Adrenal gland (tissue), 19 donors: ENCODE measurements at places on chromosomes 16 and 17. TPM values are rescaled to one million over a fixed set of nuclear protein-coding genes. Genes with fewer than 3 reads are reported as not detected.

- H3K27ac ChIP-seq, result peak overlapping the region; percentile 14
- no peaks in the 10 kb centered on the region for H3K36me3 ChIP-seq
- no peak overlapping the region for H3K4me3 ChIP-seq
- no peaks in the 10 kb centered on the region for H3K27me3 ChIP-seq
- DNase-seq, result peak; percentile 80
These were observed 32.0 kb downstream of the KDM8 start for GRCh38 chr16:27235055-27235937.

DNA sequence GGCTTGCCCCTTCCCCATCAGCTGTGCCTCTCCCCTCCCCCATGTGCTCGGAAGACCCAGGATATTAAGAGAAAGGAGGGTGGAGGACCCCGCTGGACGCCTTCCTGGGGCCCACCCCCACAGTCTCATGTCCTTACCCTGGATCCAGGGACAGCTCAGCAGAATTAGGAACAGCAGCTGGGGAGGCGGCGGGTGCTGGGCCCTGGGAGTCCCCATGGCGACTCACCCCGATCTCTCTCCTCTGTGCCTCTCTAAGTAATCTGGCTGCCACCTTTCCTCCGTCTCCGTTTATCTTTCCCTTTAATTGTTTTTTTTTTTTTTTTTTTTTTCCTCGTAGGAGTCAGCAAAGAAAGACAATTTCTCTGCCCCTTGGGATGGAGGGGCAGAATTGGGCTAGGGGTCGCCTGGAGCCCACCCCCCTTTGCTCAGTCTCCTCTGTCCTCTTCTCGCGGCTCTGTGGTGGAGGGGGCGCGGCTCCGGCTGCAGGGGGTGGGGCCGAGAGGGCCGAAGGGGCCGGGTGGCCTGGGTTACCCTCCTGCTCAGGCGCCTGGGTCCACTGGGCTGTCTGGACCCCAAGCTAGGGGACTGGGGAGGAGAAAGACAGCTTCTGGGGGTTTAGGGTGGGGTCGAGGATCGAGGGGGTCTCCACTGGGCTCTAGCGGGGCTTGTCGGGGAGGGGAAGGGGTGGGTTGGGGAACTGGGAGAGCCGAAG, 390 bp downstream of the SEZ6L2 start:
- no peaks in the 10 kb centered on the region for H3K27me3 ChIP-seq
- peaks cover 14% of the 10 kb centered on the region for H3K4me1 ChIP-seq
- peak overlapping the region; percentile 78 for H3K27ac ChIP-seq

DNA sequence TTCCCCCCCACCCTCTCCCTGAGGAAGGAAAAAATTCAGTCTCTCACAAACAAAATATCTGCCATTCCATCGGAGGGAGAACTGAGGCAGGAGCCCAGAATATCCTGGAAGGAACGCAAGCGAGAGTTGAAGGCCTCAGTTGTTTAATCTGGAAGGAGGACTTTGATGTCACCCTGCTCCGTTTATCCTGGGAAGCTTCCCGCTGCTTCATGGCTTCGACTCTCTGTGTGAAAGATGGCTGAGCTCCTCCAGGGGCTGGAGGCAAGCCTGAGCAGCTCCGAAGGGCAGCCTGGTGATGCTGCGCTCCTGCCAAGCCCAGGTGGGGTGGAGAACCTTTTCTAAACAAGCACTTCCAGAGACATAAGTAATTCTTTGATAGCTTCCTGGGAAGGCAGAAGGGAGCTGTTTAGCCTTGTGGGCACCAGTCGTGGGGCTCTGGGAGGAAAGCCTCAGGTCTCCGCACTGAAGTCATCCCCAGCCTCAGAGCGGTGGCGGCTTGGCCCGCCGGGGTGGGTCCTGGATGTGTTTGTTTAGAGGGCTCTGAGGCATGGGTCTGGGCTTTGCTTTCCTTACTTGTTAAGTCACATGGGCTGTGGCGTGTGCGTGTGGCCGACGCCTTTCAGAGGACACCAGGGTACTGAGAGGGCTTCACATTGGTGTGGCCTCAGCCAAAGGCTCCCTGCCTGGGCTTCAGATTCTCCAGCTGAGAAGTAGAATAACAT, 7.9 kb downstream of the NKD1 start:
- no peak overlapping the region for H3K4me3 ChIP-seq
- no peaks in the 10 kb centered on the region for H3K36me3 ChIP-seq
- no peaks in the 10 kb centered on the region for H3K4me1 ChIP-seq
- no peak for DNase-seq
- H3K27me3 ChIP-seq, result no peaks in the 10 kb centered on the region
- H3K27ac ChIP-seq, result no peak overlapping the region

GRCh38 chr17:74981318-74981978, 6.0 kb upstream of the CDR2L start:
- no peaks in the 10 kb centered on the region for H3K27me3 ChIP-seq
- DNase-seq, result no peak
- peaks cover 8% of the 10 kb centered on the region for H3K4me1 ChIP-seq
- no peak overlapping the region for H3K4me3 ChIP-seq
- peak overlapping the region; percentile 68 for H3K27ac ChIP-seq

GRCh38 chr17:68658999-68659780, 58.0 kb upstream of the FAM20A start:
- no peaks in the 10 kb centered on the region for H3K4me1 ChIP-seq
- no peak overlapping the region for H3K27ac ChIP-seq
- no peaks in the 10 kb centered on the region for H3K27me3 ChIP-seq
- no peak overlapping the region for H3K4me3 ChIP-seq

DNA sequence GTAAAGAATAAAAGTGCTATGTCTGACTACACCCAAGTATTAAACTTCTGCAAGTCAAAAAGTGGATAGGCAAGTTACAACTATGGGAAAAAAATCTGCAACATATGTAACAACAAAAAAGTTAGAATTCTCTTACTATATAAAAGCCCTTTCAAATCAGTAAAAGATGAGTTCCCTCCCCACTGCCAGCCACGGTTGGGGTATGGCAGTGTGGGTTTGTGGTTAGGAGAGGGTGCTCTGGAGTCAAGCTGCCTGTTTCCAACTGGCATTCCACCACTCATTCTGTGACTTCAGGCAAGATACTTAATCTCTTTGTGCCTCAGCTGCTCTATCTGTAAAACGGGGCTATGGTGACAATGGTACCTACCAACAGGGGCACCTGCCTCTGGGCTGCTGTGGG, 26.6 kb upstream of the MFSD6L start:
- no peaks in the 10 kb centered on the region for H3K27me3 ChIP-seq
- no peaks in the 10 kb centered on the region for H3K36me3 ChIP-seq
- no peak overlapping the region for H3K4me3 ChIP-seq
- DNase-seq, result no peak
- no peak overlapping the region for H3K27ac ChIP-seq

DNA sequence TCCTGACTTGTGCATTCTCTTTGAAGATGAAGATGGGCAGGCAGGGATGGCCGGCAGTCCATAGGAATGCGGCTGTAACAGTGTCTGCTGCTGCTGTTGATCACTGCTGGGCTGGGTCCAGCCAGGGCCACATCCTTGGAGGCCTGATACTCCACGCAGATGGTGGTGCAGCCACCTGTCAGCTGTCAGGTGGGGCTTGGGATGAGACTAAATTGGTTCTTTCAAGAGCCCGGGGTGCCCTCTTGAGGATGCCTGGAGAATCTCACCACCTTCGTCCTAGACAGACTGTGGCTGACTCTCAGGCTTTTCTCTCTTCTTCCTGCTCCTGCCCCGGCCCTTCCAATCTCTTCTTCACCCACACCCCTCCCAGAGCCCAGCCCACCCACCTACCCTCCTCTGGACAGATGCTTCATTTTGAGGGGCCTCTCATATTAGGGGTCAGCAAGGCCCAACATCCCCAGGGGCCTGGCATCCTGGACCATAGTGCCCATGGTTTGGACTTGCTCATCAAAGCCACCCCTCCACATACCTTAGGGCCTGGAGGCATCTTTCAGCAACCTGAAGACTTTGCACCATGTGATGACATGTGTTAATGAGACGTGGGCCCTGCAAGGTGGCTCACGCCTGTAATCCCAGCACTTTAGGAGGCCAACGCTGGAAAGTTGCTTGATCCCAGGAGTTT, 19.1 kb downstream of the OSBPL7 start:
- H3K36me3 ChIP-seq, result peaks cover 3% of the 10 kb centered on the region
- H3K4me1 ChIP-seq, result no peaks in the 10 kb centered on the region
- H3K4me3 ChIP-seq, result no peak overlapping the region
- DNase-seq, result peak; percentile 55
- H3K27ac ChIP-seq, result no peak overlapping the region

DNA sequence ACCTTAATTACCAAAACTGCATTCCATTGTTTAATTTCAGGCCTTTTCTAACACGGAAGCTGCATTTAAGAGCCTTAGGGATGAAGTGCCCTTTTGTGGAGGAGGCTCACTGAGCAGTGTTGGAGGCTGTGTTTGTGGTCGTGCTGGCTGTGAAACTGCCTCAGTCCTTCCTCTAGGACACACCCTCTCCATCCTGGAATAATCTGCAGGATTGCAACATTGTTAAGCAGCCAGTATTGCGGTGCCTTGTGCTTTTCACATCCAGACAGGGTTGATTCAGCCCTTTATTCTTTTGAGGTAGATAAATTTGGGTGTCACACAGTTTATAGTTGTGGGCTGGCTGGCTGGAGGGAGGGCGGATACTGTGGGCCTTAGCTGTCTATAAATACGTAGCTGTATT, 141.6 kb downstream of the CDRT15L2 start:
- no peak for DNase-seq
- no peaks in the 10 kb centered on the region for H3K4me1 ChIP-seq
- no peak overlapping the region for H3K27ac ChIP-seq
- H3K4me3 ChIP-seq, result no peak overlapping the region
- H3K27me3 ChIP-seq, result no peaks in the 10 kb centered on the region

DNA sequence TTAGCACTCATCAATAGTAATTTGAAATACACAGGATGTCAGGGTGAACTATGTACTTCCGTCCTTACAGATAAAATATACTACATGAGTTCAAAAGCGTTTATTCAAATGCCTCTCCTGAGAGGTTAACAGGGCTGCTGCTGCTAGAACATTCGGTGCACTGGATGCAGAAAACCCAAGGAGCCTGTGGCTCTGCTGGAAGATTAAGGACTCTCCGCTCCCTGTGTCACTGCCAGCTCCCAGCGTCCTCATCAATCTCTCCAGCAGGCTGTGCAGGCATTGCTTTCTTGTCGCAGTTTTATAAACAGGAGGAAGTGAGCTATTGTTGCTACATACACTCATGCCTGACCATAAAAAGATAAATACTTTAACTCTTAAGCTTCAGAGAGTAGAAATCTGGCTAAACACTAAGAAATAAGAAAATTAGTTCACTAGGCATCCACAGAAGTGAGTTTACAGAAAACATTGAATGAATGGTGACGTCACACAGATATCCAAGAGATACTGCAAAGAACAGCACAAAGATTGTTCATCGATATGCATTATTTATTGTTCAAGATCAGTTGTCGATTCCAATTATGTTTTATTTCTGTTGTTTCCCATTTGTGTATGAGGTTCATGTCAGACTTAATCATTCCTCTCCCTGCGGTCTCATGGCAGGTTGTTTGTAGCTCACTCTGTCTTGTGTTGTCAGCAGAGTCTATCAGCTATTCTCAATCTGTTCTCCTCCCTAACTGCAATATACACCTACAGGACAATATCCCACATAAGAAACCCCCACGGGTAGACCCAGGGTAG, 127.9 kb upstream of the MON1B start:
- H3K36me3 ChIP-seq, result no peaks in the 10 kb centered on the region
- H3K4me3 ChIP-seq, result no peak overlapping the region
- H3K27ac ChIP-seq, result no peak overlapping the region
- no peak for DNase-seq

DNA sequence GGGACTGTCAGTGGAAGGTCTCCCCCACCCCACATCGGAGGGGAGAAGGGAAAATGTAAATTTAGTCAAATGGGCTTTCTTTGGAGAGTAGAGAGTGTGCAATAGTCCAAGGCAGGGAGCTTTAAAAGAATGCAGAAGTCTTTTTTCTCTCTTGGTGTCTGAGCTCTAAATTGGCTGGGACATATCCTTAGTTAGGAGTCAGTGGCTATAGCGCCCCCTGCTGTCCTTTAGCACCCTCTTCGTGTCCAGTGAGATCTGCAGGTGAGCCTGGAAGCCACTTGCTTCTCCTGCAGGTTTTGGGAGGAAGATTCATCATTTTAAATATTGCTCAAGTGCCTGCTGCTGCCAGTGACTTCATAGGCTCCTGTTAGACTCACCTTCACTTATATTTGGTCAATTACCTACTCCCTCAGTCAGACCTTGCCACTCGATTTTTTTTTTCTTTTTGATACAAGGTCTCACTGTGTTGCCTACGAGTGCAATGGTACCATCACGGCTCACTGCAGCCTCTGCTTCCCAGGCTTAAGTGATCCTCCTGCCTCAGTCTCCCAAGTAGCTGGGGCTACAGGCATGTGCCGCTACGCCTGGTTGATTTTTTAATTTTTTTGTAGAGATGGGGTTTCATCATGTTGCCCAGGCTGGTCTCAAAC, 174.8 kb downstream of the PRKCB start:
- H3K4me3 ChIP-seq, result no peak overlapping the region
- H3K27me3 ChIP-seq, result no peaks in the 10 kb centered on the region
- peak; percentile 78 for DNase-seq
- no peaks in the 10 kb centered on the region for H3K4me1 ChIP-seq
- no peaks in the 10 kb centered on the region for H3K36me3 ChIP-seq

GRCh38 chr17:27793168-27793905, 7.0 kb downstream of the NOS2 start:
- H3K36me3 ChIP-seq, result no peaks in the 10 kb centered on the region
- no peaks in the 10 kb centered on the region for H3K27me3 ChIP-seq
- no peak overlapping the region for H3K27ac ChIP-seq
- peak overlapping the region; percentile 37 for H3K4me3 ChIP-seq

DNA sequence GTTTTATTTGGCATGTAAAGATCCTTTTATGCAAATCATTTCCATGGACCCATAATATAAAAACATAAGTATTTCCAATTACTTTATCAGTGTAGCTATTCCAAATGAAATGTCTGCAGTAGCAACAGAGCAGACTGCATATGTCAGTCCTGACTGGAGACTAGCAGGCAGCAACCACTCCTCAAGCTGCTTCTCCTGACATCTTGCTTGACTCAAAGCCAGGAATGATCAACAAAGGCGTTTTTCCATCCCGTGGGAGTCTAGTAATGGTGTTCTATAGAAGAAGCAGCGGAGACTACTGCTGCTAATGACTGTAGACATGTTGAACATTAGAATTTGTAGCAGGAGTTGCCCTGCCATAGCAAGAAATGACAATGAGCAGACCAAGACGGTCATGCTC, 73.2 kb upstream of the AKTIP start:
- DNase-seq, result no peak
- H3K36me3 ChIP-seq, result no peaks in the 10 kb centered on the region
- H3K27ac ChIP-seq, result no peak overlapping the region
- H3K4me3 ChIP-seq, result no peak overlapping the region

Gene MYH13
- total RNA-seq, result not detected

Gene DOC2A
- 0.35 TPM for total RNA-seq

Gene C1QTNF1
- 74.6 TPM for total RNA-seq

Gene LDAF1
- total RNA-seq, result 179 TPM

Gene KRTAP9-8
- not detected for total RNA-seq

Gene LRRC37A
- total RNA-seq, result 1.5 TPM

Gene GRB7
- total RNA-seq, result not detected

Gene RHBDL3
- 6.8 TPM for total RNA-seq

Gene MARVELD3
- 0.22 TPM for total RNA-seq
